Stimulated activated CD4-positive, alpha-beta T cell treated with anti-CD3 and anti-CD28 coated beads, Interleukin-4, amount 100 ng/mL, for 48 hours (primary cell): ENCODE measurements at places on chromosomes 3 and 15.

DNA sequence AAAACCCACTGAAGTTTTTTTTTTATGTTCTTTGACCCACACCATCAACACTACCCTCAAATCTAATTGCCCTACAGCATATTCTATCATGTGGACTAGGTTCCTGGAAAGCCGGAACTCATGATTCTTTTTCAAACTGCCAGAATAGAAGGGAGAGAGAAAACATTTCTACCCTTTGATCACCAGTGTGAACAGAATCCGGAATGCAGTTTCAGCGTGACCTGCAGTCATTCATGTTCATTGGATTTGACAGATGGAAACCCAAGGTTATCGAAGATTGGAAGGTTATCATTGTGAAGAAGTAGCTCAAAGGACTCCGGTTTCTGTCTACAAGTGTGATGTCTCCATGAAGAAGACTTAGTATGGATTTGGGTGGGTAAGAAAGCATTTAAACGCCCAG lies 39.4 kb upstream of the RASA2 start:
- DNase-seq: no peak

DNA sequence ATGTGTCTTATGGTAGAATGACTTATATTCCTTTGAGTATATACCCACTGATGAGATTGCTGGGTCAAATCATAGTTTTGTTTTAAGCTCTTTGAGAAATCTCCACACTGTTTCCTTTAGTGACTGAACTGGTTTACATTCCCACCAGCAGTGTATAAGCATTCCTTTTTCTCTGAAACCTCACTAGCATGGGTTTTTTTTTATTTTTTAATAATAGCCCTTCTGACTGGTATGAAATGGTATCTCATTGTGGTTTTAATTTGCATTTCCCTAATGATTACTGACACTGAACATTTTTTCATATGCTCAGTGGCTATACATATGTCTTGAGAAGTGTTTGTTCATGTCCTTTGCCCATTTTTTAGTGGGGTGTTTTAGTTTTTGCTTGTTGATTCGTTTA lies 494.3 kb downstream of the SQOR start:
- no peak for DNase-seq

DNA sequence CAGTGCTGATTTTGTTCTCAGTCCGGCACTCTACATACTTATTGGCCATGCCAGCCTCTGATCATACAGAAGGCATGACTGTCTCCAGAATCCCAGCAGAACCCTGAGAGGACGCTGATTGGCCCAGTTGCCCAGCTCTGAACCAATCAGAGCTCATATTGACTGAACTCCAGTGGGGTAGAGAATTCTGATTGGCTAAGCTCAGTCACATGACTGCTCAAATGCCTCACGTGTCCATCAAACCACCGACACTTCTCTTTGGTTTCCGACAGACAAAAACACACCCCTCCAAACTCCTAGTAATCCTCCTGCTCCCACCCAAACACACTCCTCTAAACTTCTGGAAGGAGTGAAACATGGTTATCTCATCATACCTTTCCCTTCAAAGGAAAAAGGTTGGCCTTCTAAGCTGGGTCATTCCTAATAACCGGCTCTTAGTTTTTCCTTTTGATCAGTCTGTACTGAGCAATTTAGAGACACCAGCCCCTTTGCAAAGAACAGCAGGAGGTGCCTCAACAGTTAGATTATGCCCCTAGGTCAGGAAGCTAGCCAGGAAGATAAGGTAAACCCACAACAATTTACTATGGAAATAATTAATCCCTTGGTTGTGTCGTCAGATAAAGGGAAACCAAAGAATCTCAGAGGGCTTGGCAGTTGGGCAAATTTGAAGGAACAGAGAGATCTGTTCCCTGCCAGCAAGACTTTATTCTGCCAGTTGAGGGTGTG lies 187.8 kb downstream of the TLE3 start:
- no peak for DNase-seq

DNA sequence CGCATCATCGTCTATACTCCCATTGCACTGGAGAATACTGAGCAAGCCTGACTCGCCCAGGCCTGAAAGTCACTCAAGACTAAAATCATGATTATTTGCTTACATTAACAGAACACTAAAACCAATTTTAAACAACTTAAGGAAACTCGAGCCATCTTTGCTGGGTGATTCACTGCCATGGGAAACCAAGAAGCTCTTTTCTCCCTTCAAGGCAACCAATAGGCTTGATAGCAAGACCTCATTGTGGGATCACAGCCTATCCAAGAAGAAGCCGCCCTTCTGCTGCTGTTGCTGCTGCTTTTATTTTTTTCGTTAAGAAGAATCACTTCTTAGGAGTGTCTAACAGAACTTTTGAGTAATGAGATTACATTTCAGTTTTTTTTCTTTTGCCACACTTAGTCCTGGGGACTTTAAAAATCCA lies 479.4 kb downstream of the FOXP1 start:
- DNase-seq: no peak

DNA sequence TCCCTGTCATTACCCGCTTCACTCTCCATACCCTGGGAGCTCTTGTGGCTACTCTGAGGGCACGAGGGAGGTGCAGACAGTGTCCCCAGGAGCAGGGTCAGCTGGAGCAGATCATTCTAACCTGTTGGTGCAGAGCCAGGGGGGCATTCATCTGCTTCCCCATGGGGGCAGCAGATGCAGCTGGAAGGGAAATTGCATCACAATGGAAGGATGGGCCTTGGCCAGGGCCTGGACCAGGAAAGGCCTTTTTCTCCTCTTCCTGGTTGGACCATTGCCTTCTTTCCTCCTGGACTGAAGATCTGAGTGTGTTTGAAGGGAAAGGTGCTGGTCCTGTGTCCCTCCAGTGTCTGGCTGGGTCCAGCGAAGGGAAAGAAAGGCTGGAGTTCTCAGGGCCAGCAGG lies 55.7 kb downstream of the EPHB1 start:
- no peak for DNase-seq

- DNase-seq: no peak
These were observed 319.9 kb upstream of the GBE1 start for GRCh38 chr3:82081351-82081750.

- DNase-seq: peak; percentile 91
These were observed 13.7 kb downstream of the CAND2 start for GRCh38 chr3:12810013-12810780.

- no peak for DNase-seq
These were observed 2.1 kb upstream of the SPINT1 start for GRCh38 chr15:40841741-40842140.

DNA sequence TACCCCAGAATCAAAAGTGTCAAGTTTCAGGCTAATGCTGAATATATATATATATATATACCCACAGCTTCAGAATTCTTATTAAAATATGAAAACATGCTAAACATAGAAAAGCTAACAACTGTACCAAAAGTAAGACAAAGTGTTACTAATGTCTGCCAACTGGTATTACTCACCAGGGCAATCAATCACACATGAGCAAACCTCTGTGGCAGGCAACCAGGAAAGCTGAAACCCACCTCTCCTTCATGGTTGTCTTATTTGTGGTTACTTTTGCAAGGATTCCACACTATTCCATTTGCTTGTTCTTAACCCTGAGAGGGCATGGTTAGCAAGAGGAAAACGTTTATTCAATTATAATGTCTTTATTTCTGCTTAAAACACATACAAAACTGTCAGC lies 512.3 kb upstream of the MDFIC2 start:
- DNase-seq: no peak

GRCh38 chr15:19956124-19956796 lies 585.3 kb downstream of the GOLGA6L6 start:
- no peak for DNase-seq

DNA sequence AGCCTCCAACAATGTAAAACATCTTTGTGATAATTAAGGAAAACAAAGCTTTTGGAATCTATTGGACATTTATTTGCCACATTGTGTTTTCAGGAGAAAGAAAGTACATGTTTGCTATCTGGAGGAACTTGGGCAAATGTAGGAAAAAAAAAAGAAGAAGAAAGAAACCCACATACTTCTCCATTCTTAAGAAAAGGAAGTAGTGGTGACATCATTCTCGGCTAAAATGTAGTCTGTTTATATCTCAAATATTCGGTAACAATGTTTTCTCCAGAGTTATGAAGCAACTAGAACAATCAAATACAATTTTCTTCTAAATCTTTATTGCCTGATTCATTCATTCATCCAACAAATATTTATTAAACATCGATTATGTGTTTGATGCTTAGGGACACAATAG lies 2.3 kb upstream of the TGFBR2 start:
- no peak for DNase-seq

GRCh38 chr3:126932188-126932931 lies 50.6 kb upstream of the PLXNA1 start:
- DNase-seq: no peak

DNA sequence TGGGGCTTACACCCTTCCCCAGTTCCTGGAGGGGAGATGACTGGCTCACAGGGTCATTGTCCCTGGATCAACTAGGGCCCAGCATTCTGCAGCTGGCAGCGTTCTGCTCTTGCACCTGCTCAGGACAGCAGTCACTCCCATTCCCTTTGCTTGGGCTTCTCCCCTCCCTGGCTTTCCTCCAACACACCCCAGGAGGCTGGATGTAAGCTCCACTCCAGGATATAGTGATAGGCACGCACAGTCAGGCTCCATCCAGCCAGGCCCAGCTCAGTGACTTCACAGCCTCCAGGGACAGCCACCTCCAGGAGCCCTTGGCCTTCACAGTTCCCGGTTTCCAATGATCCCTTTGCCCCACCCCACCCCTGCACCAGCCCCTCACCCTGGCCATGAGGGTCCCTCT lies 1.9 kb downstream of the SPTBN5 start:
- DNase-seq: no peak

GRCh38 chr3:66452303-66453011 lies 48.4 kb downstream of the LRIG1 start:
- no peak for DNase-seq

GRCh38 chr3:151093905-151094304 lies 8.4 kb downstream of the MED12L start:
- no peak for DNase-seq

GRCh38 chr15:45458746-45459403 lies 63.7 kb downstream of the SLC30A4 start:
- peak; percentile 80 for DNase-seq

GRCh38 chr3:56125358-56126005 lies 342.8 kb downstream of the ERC2 start:
- no peak for DNase-seq

- DNase-seq: peak; percentile 25
These were observed 674 bp downstream of the SERP1 start for GRCh38 chr3:150545419-150546225.

GRCh38 chr3:63670544-63670943 lies 18.1 kb downstream of the SNTN start:
- no peak for DNase-seq

- no peak for DNase-seq
These were observed 90.2 kb upstream of the LINGO1 start for GRCh38 chr15:77722759-77723460.

DNA sequence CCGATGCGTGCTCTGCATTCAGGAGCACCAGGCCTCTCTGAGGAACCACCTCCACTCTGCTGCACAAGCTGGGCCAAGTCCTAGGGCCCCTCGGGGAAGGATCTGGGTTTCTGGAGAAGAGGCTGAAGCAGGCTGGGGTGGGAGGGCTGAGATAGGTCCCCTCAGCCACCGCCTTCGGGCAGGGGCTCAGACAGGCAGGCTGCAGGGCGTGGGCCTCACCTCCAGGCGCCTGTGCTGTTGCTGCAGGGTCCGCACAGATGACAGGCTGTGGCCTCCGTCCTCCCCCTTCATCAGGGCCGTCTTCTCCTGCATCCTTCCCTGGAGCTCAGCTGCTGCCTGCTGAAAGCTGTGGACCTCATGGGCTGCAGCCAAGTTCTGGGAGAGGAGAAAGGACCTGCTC lies 15.2 kb downstream of the PLA2G4B start:
- no peak for DNase-seq

DNA sequence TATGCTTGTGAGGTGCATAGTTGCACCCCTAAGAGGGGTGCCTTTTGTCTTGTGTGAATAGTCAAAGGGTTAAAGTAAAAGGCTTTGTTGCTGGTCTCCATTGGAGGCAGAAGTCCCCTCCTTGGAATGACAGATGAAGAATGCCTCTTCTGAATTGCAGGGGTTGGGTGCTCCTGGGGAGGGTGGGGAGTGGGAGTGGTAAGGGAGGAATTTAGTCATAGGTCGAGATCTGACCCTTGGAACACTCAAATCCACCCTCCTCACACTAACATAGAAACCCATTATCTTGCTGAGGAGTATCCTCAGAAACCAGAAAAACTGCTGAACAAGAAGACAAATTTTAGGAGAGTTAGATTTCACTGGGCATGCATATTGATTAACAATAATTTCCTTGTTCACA lies 4.7 kb downstream of the CTXND1 start:
- no peak for DNase-seq

DNA sequence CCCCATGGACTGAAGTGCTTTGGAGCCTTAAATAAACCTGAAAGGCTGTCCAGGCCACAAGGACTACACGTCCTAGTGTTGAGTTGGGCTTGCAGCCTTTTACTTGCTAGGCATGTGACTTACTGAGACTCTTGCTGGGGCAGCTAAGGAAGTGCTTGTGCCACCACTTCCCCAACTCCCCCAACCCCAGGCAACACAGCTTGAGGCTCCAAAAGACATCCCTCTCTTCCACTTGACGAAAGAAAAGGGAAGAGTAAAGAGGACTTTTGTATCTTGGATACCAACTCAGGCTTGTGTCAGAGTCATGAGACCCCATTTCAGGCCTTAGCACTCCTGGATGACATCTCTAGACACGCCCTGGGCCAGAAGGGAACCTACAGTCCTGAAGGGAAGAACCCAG lies 109.8 kb downstream of the XRN1 start:
- DNase-seq: no peak

- DNase-seq: no peak
These were observed 10.9 kb upstream of the CHAC1 start for GRCh38 chr15:40942337-40942854.

DNA sequence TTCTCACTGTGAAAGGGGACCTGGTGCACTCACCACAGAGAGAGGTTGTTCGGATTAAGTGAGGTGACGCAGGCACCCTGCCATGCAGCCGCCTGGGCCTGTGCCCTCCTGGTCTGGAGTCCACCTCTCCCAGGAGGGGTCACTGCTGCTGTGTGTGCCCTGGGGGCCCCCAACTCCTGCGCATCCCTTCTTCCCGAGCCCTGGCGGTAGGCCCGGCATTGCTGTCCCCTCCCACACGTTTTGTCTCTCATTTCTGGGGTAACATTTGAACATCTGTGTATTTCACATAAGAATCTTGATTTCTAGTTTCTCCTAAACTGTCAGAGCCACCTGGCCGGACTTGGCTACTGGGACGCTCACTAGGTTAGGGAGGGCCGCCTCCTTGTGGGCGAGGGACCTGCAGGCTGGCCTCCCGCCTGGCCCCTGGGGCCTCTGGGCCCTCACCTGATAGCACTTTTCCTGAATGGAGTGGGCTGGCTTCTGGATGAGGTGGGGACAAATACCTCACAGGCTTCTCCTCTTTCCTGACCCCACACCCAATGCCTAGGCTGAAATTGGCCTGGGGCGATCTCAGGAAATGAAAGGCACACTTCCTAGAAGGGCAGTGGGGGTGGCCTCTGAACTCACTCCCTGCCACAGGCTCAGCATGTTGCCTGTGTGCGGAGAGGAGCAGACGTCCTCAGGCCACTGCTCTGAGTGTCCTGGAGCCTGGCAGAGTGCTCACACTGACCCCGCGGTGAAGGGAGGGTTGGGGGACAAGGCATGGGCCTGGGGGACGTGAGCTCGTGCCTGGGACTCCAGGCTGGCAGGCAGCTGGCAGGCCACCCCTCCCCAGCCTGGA lies 104.2 kb upstream of the PRR23E start:
- DNase-seq: no peak

- no peak for DNase-seq
These were observed 406.1 kb upstream of the ALCAM start for GRCh38 chr3:104960579-104960978.
